ENCODE measurements at places on chromosomes 16 and 17.

GRCh38 chr17:265718-266117 is 84.3 kb upstream of the DOC2B start:
- DNase-seq = no peak

DNA sequence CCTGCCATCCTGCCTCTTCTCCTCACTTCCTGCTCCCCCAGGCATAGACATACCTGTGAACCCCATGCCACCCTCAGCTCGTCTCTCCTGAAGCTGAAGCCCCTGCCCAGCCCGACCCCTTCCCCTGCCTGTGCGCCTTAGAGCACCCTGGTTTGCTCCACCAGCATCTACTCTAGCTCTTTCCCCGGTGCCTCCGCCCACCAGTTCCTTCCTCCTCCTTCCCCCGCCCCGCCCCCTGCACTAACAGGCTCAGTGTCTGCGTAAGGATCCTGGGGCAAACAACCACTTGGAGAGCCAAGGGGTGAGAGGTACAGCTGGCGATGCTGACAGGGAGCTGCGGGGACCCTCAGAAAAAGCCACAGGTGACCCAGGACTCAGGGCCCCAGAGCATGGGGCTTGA is 1.9 kb downstream of the GPR142 start:
- DNase-seq = no peak

GRCh38 chr17:73841431-73842060 is 197.3 kb upstream of the SDK2 start:
- no peak for DNase-seq

- no peak for DNase-seq
Observed at GRCh38 chr17:45313996-45314740, 2.7 kb downstream of the MAP3K14 start.

- DNase-seq = no peak
Observed at GRCh38 chr17:55444471-55445441, 23.1 kb upstream of the MMD start.

GRCh38 chr17:51699303-51699702 is 439.0 kb downstream of the UTP18 start:
- DNase-seq = no peak

GRCh38 chr17:71790791-71791190 is 330.0 kb upstream of the SOX9 start:
- no peak for DNase-seq

- no peak for DNase-seq
Observed at GRCh38 chr17:78294776-78295175, 63.3 kb downstream of the TMEM235 start.

- no peak for DNase-seq
Observed at GRCh38 chr17:32926183-32926582, 1.8 kb upstream of the TMEM98 start.

DNA sequence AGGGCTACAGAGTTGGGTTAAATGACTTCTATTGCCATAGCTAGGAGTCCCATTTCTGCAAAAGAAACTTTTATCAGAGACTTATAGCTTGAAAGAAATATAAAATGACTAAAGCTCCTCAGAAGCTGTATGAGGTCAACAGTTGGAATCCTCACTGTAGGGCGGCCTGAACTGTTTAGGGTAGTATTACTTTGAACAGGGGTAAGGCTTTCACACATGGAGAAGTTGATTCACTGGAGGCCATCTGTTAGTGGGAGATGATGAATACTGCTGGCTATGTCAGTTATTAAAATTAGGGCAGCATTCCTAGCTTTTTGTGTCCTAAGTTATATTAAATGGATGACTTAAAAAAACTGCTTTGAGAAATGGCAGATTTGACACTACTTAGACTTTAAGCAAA is 6.0 kb downstream of the TTC19 start:
- DNase-seq = no peak

- DNase-seq = no peak
Observed at GRCh38 chr17:41870627-41871026, 5.4 kb upstream of the KLHL11 start.

- DNase-seq = no peak
Observed at GRCh38 chr16:63539276-63539675, 1503.0 kb upstream of the CDH8 start.

DNA sequence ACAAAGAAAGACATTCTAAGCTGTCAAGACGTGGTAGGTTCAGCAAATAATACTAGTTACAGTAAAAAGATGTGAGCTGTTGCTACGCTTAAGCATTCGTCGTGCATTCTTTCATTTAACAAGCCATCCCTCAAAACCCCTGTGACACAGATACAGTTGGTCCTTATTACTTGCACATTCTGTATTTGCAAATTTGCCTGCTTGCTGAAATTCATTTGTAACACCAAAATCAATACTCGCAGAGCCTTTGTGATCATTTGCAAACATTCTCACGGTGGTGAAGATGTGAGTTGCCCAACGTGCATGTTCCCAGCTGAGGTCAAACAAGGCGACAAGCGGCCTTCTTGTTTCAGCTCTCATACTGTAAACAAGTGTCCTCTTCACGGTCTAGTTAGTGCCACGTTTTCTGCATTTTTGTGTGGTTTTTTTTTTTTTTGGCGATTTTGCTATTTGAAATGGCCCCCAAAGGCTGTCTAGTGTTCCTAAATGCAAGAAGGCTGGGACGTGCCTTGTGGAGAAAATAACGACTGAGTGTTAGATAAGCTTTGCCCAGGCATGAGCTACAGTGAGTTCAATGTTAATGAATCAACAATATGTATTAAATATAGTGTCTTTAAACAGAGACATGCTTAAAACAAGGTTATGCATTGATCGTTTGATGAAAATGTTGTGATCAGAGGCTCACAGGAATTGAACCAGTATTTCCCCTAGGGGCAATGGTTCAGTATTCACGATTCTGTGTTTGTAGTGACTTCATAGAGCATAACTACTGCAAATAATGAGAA is 84.1 kb downstream of the RAB11FIP4 start:
- DNase-seq = no peak

DNA sequence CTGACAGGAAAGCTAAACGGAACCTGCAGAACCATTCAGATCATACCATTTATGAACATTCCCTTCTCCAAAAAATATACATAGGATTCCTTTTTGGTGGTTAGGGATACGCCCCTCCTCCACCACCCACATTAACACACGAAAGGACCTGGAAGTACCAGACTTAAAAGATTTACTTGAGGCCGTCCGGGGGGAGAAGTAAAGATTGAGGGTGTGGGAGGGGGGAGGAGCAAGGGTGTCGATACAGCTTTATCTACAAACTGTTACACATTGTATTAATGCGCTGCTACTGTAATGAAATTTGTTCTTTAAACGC is 537 bp downstream of the PALB2 start:
- DNase-seq = no peak

GRCh38 chr16:78444-79150 is 572 bp downstream of the MPG start:
- peak; percentile 55 for DNase-seq

DNA sequence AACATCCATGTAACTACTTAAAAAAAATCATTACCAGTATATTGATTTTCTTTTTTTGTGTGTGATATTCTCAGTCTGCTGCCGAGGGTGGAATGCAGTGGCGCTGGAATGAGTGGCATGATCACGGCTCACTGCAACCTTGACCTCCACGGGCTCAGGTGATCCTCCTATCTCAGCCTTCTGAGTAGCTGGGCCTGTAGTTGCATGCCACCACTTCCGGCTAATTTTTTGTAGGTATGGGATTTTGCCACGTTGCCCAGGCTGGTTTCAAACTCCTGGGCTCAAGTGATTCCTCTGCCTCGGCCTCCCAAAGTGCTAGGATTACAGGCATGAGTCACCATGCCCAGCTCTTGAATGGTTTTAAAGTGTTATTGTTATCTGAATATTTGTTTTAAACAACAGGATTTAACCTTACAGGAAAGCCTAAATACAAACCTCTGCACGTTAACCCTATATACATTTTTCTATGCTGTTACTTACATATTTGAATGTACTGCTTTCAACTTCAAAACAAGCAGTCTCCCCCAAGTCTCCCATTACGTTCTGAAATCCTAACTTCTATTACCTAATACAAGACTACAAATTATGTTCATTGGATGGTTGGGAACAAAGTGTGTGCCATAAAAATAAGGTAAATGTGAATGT is 61.7 kb downstream of the KPNA2 start:
- DNase-seq = no peak

- no peak for DNase-seq
Observed at GRCh38 chr17:75308732-75309629, 19.7 kb upstream of the SLC25A19 start.

- DNase-seq = no peak
Observed at GRCh38 chr17:80153004-80153403, 6.1 kb upstream of the EIF4A3 start.

GRCh38 chr16:78751601-78752000 is 652.1 kb downstream of the WWOX start:
- no peak for DNase-seq

GRCh38 chr17:49316258-49316570 is 45.8 kb downstream of the ZNF652 start:
- DNase-seq = no peak

- DNase-seq = no peak
Observed at GRCh38 chr17:4999430-5000093, 1.8 kb downstream of the KIF1C start.

- peak; percentile 50 for DNase-seq
Observed at GRCh38 chr17:57671667-57672632, 73.1 kb downstream of the CCDC182 start.

DNA sequence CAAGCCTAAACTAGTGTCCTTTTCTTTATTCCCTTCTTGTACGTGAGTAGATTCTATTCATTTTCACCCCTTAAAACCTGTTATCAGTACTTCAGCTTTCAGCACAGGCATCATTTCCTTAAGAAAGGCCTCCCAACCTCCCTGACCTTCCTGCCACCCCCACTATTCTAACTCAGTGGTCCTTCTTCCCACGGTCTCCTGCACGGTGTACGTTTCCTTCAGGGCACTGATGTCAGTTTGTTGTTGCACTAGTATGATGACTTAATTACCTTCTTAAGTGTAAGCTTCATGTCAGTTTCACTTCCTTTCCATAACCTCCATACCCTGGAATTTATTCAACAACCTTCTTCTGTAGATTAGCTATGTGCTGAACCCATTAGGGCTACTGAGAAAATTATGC is 484.2 kb downstream of the HS3ST4 start:
- DNase-seq = no peak

- no peak for DNase-seq
Observed at GRCh38 chr17:5203908-5204294, 12.2 kb upstream of the ZNF594 start.

- no peak for DNase-seq
Observed at GRCh38 chr17:18144855-18145254, 36.3 kb downstream of the MYO15A start.

- peak; percentile 40 for DNase-seq
Observed at GRCh38 chr17:1829216-1829591, 498 bp downstream of the SMYD4 start.

DNA sequence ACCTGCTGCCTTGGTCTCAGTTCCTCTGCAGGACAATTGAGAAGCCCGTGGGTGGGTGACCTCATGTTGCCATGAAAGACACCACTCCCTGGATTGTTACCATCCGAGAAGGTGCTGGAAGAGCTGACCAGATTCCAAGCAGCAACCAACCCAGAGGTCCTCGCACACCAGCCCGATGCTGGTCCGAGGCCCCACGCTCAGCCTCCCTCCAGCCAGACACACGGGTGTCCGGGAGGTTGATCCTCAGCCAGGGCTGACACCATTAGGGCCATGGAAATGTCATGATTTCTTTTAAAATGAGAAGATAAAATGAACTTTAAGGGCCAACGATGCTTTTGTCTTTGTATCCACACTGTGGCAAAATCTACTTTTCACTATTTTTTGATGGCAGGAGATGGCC is 242.3 kb downstream of the RBFOX3 start:
- no peak for DNase-seq

DNA sequence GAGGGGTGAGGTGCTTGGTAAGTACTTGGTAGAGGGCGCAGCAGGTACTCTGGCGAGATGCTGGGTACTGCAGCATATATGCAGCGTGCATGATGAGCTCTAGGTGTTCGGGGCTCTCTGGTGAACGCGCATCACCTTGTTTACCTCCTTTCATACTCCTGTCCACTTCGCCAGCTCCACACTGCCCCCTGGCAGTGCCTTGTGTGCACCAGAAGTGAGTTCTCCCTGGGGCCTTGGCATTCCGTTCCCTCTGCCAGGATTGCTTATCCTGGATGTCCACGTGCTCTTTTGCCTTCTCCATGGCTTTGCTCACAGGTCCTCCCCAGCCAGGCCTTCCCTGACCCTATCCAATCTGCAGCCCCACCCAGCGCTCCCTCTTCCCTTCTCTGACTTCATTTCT is 154.2 kb downstream of the MRM1 start:
- DNase-seq = no peak

GRCh38 chr16:67727521-67728485 is 8.7 kb upstream of the GFOD2 start:
- DNase-seq = no peak

DNA sequence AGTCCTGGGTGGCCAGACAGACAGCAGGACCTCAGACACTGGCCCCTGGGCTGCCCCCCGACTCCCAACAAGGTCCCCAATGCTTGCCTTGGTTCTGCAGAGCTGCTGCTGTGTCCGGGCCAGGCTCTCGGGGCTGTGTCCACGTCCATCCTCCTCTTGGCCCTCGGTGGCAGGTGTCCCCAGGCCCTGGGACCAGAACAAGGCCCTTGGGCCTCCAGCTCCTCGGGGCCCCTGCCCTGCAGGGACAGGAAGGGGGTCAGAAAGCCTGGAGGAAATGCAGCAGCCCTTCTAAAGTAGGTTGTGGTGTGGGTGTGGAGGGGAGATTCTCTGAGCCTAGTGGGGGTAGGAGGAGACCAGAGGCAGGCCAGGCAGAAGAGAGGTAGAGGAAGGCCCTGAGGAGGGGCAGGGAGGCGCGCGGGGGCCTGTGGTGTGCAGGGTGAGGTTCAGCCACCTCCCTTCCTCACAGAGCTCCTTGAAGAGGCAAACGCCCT is 2.5 kb upstream of the AXIN1 start:
- no peak for DNase-seq

DNA sequence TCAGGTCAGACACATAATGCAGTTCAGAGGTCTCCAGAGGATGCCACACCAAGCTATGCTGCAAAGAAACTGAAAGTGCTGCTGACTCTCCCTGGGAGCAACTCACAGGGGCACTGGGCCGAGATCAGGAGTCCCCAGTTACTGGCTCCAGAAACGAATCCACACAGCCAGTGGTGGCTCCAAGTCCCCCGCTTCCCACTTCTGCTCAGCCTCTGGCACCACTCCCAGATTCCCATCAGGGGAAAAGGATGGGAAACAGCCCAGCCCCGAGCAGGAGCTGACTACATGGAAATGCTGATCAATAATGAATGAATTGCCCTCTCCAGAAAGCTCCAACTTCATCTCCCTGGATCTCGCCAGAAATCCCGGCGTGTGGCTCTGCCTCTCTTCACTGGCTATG is 62.3 kb upstream of the CDH5 start:
- DNase-seq = peak; percentile 46

All from hindlimb muscle (tissue), 1 donor.